RWPE1 (cell line): ENCODE measurements at places on chromosomes 3 and 15.

- DNase-seq, result no peak
Observed at GRCh38 chr3:15083252-15083651, 15.7 kb downstream of the RBSN start.

- DNase-seq, result no peak
Observed at GRCh38 chr3:42799376-42799775, 4.9 kb downstream of the HIGD1A start.

GRCh38 chr3:123412811-123413604 lies 35.9 kb downstream of the ADCY5 start:
- DNase-seq, result no peak

- peak; percentile 18 for DNase-seq
Observed at GRCh38 chr15:45892182-45892581, 257.4 kb downstream of the SQOR start.

DNA sequence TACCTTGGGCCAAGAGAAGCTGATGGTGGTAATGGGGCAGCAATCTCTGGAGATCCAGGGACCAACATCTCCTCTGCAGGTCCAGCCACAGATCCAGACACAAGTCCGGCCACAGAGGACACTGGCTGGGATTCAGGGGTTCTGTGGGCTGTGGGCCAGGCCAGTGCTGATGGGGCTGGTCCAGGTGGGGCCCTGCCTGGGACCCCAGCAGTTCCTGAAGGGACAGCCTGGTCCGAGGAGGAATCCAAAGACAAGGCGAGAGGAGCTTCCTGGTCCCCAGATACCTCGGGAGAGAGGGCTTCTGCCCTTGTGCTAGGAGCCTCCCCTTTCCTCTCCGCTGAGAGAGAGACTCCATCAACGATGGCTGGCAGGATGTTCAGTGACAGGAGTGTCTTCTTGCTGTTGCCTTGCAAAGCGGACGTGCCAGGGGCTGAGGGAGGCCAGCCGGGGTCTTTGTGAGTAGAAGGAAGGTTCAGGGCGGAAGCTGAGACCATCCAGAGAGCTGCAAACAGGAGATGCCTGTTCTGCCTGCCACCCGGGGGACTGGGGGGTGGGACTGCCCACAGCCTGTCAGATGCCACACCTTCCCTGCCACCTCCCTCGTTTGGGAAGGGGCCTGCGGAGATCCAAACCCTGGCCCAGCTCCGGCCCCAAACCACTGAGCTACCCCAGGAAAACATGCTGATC lies 24.5 kb upstream of the GOLGA6C start:
- no peak for DNase-seq

GRCh38 chr3:101177577-101177976 lies 142.8 kb downstream of the IMPG2 start:
- no peak for DNase-seq

DNA sequence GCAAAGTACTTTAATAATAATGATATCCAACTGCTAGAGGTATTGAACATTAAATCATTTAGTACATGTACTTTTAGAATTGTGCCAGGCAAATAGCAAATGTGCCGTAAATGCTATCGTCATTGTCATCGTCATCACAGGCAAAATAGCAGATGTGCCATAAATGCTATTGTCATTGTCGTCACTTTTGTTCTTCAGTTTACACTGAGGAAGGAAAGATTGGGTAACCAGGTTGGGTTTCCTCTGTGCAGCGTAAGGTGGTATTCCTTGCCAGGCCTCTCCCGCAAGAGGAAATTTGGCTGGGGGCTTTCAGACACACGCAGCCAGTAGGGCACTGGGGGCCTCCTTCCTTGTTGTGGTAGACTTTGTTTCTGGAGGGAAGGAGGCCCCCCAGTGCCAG lies 26.4 kb downstream of the ABHD17C start:
- no peak for DNase-seq

- DNase-seq, result peak; percentile 66
Observed at GRCh38 chr3:194058189-194058571, 77.8 kb upstream of the HES1 start.

DNA sequence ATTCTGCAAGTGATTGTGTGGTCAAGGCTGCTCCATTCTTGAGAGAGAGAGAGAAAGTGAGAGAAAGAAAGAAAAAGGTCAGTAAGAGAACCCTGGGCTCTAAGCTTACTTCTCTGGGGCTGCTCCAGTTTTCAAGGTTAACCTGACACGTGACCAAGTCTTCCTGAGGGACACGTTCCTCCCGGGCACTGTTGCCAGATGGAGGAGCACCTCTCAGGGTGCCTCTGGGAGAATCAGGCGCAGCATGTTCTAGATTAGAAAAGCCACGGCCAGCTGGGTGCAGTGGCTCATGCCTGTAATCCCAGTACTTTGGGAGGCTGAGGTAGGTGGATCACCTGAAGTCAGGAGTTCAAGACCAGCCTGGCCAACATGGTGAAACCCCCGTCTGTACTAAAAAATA lies 60.8 kb downstream of the ITGA11 start:
- no peak for DNase-seq

GRCh38 chr15:67024314-67024997 lies 40.9 kb upstream of the SMAD3 start:
- DNase-seq, result peak; percentile 94

GRCh38 chr3:67377299-67377698 lies 277.1 kb downstream of the SUCLG2 start:
- no peak for DNase-seq

- no peak for DNase-seq
Observed at GRCh38 chr3:77169823-77170222, 129.9 kb downstream of the ROBO2 start.

GRCh38 chr3:163218336-163218735 lies 1721.7 kb downstream of the OTOL1 start:
- DNase-seq, result no peak

DNA sequence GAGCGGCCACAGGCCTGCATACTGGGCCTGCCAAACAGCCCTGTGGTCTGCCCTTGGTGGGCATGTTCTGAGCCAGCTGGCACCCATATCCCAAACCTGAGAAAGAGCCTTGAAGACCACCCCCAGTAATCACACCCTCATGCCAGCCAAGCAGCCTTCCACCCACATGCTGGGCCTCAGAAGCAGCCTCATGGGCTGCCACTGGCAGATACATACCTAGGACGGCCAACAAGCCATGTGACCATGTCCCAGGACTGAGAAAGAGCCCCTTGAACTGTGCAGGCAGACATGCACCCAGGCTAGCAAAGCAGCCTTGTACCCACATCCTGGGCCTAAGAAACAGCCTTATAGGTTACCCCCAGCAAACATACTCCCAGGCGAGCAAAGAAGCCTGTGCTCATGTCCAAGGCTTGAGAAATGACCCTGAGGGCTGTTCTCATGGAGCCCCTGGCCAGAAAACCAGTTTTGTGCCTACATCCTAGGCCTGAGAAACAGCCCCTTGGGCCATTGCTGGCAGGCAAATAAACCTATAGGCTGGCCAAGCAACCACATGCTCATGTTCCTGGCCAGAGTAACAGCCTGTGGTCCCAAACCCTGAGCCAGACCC lies 24.9 kb downstream of the TUBGCP5 start:
- DNase-seq, result no peak
